SW480 (cell line): ENCODE measurements at places on chromosomes 4 and X.

- DNase-seq, result peak; percentile 74
Measured at GRCh38 chr4:183986971-183987946, 82.2 kb downstream of the STOX2 start.

DNA sequence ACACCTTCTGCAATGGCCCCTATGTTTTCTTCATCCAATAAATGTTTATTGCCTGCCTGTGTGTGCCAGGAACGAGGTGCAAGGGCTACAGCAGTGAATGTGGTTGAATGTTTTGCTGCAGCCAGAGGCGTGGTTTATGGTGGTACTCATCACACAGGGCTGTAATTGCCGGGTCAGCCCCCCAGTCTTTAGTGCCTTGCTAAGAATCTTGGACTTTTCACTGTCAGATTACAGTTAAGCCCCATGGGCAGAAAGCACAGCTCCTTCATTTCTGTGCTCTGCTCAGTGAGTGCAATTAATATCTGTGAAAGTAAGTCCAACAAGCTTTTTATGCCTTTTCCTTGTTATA, 67.8 kb downstream of the TAPT1 start:
- no peak for DNase-seq

- DNase-seq, result no peak
Measured at GRCh38 chrX:134685668-134686067, 27.4 kb upstream of the PLAC1 start.

- DNase-seq, result no peak
Measured at GRCh38 chrX:118423558-118423957, 72.1 kb upstream of the DOCK11 start.

DNA sequence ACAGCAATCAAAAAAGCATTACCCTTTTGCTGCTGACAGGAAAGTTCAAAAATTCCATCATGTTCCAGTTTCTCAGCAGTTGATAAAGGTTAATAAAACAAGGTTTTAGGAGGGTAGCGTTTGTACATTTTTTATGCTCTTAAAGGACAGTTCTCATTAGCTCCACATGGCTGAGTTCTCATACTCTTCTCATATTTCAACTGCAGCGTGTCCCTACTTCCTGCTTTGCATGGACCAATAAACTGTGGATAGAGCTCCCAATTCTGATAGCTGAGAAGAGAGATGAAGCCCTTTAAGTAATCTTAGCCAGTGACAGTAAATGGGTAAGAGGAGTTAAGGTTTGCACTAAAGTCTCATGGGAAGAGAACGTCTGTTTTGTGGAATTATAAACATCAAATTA, 53.5 kb downstream of the SPANXA2 start:
- peak; percentile 1 for DNase-seq

GRCh38 chrX:150155436-150156035, 207.6 kb upstream of the MAMLD1 start:
- peak; percentile 45 for DNase-seq

DNA sequence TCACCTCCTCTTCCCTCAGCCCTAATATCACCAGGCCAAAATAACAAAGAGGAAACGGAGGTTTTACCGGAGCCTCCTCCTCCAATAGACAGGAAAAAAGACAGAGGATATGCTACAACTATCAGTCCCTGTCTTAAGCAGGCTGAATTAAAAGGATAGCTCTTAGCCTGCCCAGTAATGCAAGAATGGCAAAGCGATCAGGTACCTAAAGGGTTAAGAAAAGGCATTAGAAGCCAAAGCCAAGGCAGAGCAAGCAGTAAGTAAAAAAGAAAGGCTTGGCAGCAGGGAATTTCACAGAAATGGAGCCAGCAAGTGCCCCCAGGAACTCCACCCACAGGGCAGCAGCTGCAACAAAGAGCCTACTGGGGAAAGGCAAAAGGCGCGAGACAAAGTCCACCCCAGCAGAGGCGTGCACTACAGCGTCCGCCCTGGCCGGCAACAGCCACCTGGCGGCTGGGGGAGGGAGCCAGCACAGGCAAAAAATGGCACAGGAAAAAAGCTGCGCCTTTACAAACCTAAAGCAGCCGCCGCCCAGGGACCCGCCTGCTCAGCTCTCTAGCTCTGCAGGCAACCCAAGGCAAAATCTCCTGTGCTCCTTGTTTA, 220.6 kb upstream of the ZC4H2 start:
- DNase-seq, result peak; percentile 69
